Natural killer cell (primary cell): ENCODE measurements at places on chromosomes 7 and 10. TPM values are rescaled to one million over a fixed set of nuclear protein-coding genes. Genes with fewer than 3 reads are reported as not detected.

Gene GPR37
- total RNA-seq = not detected

Gene NPSR1
- not detected for total RNA-seq

Gene ADGRA1
- total RNA-seq = not detected

Gene FRMD4A
- total RNA-seq = not detected

Gene CCL24
- not detected for total RNA-seq

Gene EN2
- total RNA-seq = not detected

Gene WNT8B
- total RNA-seq = not detected

Gene OR6B1
- total RNA-seq = not detected

Gene PKD2L1
- not detected for total RNA-seq

Gene AHCYL2
- 11.6 TPM for total RNA-seq

Gene PLXNA4
- total RNA-seq = 15.3 TPM

Gene C10orf67
- not detected for total RNA-seq

Gene CYREN
- total RNA-seq = 26.1 TPM

Gene CYP26A1
- not detected for total RNA-seq

DNA sequence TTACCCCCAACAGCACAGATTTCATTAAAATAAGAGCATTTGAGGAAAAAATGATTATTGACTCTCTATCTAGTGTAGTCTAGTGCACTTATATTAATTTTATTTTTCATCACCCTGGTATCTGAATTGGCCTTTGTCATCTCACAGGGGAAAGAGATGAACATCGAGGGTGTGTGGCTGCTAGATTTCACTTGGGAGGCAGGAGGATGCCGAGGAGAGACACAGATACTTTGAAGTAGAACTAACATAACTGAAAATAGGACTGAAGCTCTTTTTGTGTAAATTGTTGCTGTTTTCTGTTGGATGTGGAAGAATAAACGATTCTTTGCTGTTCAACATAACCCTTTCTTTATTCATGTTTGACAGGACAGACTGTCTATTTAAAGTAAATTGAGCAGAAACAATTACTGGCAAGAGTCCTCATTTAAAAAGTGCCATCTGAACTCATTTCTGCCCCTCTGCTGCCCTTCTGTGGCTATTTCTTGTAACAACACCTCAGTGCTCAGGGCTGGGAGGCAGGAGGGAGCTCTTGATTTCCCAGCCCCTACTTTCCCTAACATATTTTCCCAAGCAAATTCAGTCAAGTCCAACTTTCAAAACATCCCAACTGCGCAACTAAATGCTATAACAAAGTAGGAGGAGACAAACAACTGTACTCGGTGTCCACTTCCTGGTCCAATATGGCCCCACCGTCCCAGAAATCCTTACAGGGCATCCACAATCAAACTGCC is 15.6 kb downstream of the LYZL1 start:
- DNase-seq = no peak

DNA sequence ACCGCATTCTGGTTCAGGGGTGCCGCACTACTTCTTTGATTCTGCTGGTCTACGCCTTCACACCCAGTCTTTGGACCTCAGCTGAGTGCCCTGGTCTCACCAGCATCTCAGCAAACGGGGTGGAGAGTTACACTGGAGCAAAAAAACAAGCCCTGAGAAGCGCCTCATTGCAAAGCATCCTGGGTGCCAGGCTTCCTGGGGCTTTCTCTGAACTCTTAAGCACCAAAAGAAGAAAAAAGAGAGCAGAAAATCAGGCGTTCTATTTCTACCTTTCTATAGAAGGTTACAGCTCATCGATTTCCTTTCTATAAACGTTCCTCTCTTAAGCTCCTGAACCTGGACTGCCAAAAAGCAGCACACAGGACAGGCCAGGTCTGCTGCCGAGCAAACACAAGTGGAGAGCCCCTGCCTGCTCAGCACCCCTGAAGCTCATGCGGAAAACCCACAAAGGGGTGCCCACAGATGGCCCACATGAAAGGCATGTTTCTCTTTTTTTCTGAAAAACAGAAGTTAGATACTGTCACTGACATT is 217.9 kb downstream of the SFMBT2 start:
- peak; percentile 82 for DNase-seq

GRCh38 chr10:86334488-86335085 is 32.0 kb downstream of the GRID1 start:
- DNase-seq = no peak

GRCh38 chr7:138151731-138152577 is 75.7 kb downstream of the AKR1D1 start:
- no peak for DNase-seq

- DNase-seq = no peak
These were observed 45.1 kb downstream of the PIP4K2A start for GRCh38 chr10:22669163-22669711.

- no peak for DNase-seq
These were observed 6.0 kb upstream of the ZRANB1 start for GRCh38 chr10:124935946-124936345.

- DNase-seq = no peak
These were observed 17.0 kb downstream of the ITIH5 start for GRCh38 chr10:7649673-7650300.

GRCh38 chr7:46198701-46199100 is 277.6 kb upstream of the IGFBP3 start:
- no peak for DNase-seq

GRCh38 chr7:133183042-133183794 is 69.7 kb upstream of the EXOC4 start:
- no peak for DNase-seq

GRCh38 chr7:28481091-28481926 is 69.0 kb downstream of the CREB5 start:
- no peak for DNase-seq

DNA sequence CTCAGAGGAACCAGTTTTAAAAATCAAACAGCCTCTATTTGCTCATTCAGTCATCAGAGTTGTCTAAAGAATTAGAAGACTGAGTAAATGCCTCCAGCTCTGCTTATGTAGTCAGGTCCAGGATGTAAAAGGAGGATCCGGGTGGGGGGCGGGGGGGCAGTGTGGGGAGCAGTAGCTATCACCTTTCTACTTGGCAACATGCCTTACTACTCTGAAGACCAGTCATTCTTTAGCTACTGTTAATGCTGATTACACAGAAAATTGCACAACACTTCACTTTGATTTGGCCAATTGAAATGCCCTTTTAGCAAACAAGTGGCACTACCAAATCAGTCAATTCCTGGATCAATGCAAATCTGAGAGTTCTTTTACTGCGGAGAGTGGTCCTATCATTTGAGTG is 164.2 kb downstream of the NXPH1 start:
- no peak for DNase-seq

DNA sequence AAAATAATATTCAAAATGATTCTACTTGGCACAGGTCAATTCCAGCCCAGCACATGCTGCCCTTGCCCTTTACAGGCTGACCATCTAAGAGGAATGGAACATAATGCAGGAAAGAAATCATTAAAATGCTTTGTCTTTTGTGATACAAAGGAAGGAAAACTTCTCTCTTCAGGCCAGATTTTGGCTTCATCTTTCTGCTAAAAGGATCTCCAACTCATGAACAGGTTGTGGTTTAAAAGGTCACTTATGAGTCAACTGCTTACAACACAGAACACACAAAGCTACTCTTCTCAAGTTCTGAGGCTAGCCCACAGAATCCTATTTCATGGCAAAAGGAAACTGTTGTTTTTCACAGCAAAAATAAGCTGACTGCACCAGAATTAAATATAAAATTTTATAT is 197.1 kb downstream of the DOCK4 start:
- DNase-seq = no peak

- no peak for DNase-seq
These were observed 539.5 kb upstream of the FZD8 start for GRCh38 chr10:36181426-36182178.

GRCh38 chr7:40885503-40885902 is 750.7 kb downstream of the SUGCT start:
- no peak for DNase-seq

- DNase-seq = no peak
These were observed 12.8 kb downstream of the CPA1 start for GRCh38 chr7:130393101-130393561.

- DNase-seq = no peak
These were observed 873.5 kb downstream of the REEP3 start for GRCh38 chr10:64394744-64395143.

- DNase-seq = no peak
These were observed 38.0 kb downstream of the R3HCC1L start for GRCh38 chr10:98172495-98172894.

- no peak for DNase-seq
These were observed 61.3 kb downstream of the PIP4K2A start for GRCh38 chr10:22652988-22653481.

DNA sequence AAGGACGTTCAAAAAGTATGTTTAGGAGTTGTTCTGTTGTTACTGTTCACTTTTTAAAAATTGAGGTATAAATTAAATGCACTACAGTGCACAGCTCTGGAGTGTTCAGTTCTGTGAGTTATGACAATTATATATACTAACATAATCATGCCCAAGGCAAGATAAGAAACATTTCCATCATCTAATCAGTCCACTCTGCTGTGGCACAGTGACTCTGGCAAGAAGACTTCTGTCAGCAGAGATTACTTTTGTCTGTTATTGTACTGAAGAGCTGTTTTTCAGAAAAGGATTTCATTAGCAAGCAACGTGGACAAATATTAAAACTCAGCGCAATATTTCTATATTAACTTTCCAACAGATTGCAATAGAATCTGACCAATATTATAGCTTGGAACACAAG is 32.0 kb downstream of the ICA1 start:
- no peak for DNase-seq

DNA sequence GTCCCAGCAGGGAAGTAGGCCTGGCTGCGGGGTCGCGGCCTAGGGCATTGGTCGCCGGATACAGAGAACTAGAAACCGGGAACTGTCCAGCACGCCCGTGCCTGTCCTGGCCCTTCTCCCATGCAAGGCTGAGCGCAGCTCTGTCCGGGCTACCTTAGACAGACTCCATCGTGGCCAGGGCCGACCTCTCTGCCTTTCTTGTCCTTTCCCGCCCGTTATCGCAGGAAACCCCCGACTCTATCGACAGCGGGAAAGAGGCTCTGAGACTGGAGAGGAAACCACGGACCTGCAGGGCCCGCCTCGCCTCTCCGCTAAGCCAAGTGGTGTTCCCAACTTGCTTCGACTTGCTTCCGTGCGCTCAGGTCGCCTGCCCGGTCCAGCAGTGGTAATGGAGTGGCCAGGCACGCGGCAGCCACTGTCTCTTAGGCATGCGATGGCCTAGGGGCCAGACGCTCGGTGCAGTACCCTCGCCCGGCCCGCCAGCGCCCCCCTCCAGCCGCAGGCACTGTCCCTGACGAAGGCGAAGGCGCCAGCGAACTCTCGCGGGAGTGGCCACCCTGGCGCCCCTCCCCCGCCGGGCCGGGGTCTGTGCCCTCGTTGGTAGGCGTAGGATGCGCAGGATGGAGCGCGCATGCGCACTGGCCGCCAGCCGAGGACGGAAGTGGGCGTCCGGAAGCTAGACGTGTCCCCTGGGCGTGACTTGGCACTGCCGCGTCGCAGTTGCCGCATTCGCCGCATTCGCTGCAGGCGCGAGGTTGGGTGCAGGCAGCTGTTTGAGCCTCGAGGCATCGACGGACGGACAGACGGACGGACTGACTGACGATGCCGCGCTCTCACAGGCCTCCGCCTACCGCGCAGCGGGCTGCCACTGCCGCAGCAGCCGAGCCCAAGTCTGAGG is 54.4 kb downstream of the MCMBP start:
- peak; percentile 41 for DNase-seq

- DNase-seq = no peak
These were observed 52.2 kb downstream of the PWWP2B start for GRCh38 chr10:132449051-132449810.

DNA sequence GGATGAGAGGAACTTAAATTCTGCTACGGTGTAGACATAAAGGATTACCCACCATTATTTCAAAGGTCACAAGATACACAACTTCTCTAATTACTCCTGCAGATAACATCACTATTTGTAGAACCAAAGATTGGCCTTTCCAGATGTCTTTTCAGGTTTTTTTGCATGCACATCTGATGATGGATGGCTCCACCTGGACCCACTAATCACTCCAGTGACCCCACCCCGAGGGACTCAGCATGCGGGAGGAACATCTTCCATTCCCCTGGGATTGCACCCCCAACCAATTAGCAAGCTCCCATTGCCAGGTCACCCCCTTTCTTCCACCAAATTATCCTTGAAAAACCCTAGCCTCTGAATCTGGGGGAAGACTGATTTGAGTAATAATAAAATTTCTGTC is 608.9 kb downstream of the CNTNAP2 start:
- DNase-seq = no peak

GRCh38 chr7:105759670-105760550 is 116.5 kb downstream of the ATXN7L1 start:
- no peak for DNase-seq
